ENCODE measurements at places on chromosomes 2 and 18.

GRCh38 chr2:107419191-107419590, 407.5 kb upstream of the RGPD4 start:
- no peak for DNase-seq

- DNase-seq: no peak
These were observed 456.5 kb downstream of the STK39 start for GRCh38 chr2:167790781-167791450.

DNA sequence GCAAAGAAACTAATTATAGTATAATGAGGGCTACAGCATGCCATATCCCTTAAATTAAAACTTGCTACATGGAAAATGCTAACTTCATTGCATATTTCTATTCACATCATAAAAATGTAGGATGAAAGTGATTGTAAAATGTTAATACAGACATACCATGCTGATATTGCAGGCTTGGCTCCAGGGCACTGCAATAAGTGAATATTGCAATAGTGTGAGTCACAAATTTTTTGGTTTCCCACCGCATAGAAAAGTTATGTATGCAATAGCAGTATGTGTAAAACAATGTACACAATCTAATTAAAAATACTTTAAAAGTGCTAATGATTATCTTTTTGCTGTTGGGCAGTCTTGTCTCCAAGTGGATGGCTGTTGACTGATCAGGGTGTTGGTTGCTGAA, 162.1 kb downstream of the CD8B2 start:
- DNase-seq: no peak

DNA sequence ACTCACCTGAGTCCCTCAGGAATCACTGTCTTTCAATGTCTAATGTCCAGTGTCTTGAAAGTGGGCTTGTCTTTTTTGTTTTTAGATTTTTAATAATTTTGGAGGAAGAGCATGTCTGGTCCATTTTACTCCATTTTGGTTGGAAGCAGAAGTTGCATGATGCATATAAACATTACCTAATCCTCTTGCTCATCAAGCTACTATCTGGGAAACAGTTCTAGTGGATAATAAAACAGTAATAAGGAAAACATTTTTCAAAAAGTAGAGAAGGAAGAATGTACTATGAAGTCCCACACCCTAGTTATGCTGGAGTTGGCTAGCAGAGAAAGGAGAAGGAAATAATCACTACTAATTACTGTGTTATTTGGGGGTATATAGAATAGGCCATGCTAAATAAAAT, 263.7 kb downstream of the ETAA1 start:
- DNase-seq: no peak

DNA sequence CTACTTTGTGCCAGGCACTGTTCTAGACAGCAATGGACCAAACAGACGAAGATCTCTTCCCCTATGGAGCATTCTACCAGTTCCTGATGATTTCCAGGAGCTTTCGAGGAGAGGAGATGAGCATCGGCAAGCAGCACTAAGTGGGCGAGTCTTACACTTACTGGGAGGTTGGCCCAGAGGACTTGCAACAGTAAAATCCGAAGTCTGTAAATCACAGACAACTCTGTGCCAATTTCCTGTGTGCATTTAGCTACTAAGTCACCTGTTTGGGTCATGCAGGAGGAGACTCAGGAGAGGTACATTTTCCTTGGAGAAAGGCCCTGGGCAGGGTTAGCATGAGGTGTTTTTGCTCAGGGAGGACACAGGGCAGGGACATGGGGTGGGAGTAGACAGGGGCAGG, 58.9 kb downstream of the TRPM8 start:
- DNase-seq: no peak

DNA sequence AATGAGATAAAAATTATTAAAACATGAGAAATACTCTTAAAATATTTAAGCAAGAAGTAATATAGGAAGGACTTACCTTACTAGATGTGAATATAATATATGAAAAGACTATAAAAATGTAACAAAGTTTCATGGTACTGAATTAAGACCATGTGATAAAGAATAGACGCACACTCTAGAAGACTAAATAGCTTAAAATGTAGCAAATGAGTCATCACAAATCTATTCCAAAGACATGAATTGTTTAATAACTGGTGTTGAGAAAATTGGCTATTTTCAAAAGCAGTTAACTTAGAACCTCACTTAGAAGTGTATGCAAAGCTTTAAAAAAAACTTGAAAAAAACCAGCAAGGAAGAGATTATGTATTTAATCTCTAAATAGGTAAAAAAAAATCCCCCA, 64.1 kb downstream of the POLE4 start:
- no peak for DNase-seq

Data from CD4-positive, alpha-beta T cell treated with Interferon alpha-2 for 1 hour (primary cell).